ENCODE measurements at places on chromosomes 5 and 9.

GRCh38 chr5:14463629-14464028, 118.0 kb upstream of the OTULINL start:
- DNase-seq, result no peak

- DNase-seq, result no peak
Observed at GRCh38 chr5:35198686-35199085, 31.6 kb downstream of the PRLR start.

DNA sequence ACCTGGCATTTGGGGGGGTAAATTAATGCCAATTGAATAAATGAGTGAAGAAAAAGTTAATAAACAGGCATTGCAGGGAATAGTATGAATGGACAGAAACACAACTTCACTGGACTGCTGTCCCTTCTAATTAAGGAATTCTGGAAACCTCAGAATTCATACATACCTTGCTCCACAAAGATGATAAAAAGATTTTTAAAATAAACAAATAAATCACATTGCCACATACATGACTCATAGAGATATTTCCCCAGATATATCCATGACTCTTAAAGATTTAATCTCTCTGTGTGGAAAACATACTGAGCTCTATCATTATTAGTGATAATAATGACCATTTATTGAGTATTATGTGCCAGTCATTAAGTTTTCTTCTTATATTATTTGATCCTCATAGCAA, 469.0 kb upstream of the MEF2C start:
- no peak for DNase-seq

DNA sequence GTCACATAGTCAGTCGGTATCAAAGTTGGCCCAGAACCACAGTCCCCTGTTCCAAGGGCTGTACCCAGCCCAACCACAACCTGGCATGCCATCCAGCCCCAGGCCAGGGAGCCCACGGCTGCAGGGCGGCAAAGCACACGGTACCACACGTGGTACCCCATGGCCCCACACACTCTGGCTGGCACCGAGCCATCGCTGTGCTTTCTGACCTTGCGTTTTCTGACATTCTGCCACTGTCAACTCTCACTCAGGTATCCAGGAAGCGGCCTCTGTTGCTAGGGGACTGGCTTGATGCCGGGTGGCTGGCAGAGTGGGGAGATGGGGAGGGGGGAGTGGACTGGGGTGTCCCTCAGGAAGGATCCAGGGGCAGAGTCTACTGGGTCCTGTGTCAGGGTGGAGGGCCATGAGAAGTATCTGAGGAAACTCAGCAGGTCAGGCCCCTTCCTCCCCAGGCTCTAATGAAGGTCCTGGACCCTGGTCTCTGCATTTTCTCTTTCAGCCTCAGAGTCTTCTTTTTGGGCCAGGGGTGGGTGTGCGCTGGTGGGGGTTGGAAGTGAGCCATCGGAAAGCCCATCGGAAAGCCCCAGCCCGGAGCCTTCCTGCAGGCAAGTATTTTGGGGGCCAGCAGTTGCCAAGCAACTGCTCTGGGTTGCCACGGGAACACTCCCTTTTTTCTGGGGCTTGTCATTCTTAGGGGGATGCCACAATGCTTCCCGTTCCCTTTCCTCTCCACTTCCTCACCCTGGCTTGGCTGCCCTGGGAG, 21.0 kb upstream of the RALGDS start:
- DNase-seq, result peak; percentile 64

GRCh38 chr5:155275222-155275621, 261.7 kb downstream of the KIF4B start:
- DNase-seq, result no peak

DNA sequence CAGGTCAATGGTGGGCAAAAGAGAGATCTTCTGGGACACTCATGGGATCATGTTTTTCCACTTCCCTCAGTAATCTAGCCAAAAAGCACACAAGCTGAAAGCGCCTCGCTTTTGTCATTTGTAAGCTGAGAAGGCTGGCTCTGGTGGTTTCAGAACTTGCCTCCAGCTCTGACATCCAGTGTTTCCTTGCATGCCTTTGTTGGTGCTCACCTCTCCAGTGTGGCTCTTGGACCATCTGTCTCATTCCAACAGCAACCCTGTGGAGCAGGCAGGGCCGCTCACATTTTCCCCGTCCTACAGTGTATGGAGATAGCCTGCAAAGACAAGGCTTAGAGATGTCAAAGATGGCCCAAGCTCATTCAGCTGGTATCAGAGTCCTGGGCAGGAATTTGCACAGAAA, 160.8 kb upstream of the KLF4 start:
- DNase-seq, result no peak

GRCh38 chr5:57338068-57338867, 144.3 kb downstream of the ACTBL2 start:
- no peak for DNase-seq

DNA sequence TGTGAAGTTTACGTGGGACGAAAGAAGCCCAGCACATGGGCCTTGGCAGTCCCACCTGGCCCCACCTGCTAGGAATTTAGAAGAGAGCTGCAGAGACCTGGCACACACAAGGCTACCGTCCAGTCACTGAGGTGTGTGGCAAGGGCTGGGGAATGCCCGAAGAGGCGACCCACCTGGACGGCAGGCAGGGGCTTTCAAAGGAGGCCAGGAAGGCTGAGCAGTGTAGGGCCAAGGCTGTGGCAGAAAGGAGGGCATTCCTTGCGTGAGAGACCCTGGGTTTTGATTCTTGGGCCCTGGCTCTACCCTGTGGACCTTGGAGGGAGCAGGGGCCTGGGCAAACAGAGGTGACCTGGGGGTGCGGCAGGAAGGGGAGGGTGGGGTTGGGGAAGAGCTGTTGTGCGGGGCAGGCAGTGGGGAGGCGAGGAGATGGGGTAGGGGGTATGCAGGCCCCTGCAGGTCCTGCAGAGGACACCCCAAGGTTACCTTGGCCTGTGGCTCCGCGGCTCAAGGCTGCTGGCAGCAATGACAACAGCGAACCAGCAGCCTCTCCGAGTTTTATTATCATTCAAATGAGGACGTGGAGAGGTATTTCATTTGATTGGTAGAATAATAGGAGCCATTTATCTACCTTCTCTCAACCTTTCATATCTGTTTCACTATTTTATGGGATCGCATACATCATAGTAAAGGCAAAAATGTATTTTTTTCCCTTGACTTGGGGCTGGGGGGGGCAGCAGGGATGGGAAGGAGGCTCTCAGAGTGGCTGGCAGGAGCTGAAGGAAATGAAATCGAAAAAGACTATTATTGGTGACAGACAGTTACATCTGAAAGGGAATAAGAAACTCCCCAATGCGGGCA, 24.8 kb downstream of the TSPAN17 start:
- DNase-seq, result no peak

DNA sequence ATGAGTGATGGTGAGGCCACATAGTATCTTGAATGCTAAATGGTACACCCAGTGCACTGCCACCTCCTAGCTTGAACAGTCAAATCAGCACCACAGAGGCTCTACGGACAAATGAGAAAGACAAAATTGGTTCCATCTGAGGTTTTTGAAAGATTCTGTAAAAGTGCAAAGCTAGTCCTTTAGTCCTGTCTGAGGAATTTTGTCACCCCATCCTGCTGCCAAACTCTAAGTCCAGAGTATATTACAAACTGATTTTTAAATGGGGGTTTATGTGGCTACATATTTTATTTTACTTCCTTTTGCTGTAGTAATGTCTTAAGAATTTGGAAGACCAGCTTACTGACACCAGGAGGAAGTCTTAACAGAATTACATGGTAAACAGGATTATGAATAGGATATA, 7.7 kb downstream of the FREM1 start:
- no peak for DNase-seq

DNA sequence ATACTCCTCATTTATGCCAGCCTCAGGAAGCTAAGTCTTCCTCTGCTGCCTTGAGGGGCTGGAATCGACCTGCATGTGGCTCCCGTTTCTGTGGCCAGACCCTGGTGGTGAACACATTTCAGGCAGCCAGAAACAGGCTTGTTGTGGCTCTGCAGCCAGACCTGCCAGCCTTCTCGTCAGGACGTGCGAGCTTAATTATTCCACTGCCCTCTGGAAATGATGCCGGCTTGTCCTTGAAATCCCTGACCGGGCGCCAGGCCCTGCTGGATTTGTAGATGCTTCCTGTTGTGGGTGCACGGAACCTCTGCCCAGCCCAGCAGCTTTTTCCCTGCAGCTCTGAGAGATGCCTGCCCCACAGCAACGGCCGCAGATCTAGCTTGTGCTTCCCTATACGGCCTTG, 41.6 kb downstream of the PDZD2 start:
- no peak for DNase-seq

GRCh38 chr9:113808391-113809358, 67.4 kb upstream of the ZNF618 start:
- DNase-seq, result no peak

DNA sequence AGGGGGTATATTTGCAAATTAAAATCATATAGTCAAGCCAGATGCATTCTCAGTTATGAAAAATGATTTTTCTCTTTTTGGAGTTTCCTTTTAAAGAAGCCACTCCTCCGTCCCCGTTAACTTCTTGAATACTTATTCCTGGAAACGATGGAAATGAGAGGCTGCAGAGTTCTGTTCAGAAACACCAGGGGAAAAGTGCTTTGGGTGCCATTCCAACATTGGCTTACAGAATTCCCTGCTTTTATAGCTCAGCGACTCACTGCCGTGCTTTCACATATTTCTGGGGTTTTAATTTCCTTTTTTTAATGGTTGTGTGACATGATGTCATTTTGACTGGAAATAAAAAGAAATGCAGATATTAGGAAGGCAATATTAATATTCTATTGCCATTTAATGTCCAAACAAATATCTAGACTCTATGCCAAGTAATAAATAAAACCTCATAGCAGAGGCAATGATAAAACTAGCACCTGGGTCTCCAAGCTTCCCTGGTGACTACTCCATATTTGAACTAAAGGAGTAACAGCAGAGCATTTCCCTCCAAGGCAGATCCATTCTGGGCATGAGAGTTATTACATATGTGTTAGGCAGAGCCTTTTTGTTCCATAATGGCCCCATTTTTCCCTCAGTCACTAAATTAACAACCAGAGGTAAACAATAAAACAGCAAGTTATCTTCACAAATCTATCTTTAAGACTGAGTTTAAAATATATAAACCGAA, 363.4 kb downstream of the EBF1 start:
- DNase-seq, result no peak

DNA sequence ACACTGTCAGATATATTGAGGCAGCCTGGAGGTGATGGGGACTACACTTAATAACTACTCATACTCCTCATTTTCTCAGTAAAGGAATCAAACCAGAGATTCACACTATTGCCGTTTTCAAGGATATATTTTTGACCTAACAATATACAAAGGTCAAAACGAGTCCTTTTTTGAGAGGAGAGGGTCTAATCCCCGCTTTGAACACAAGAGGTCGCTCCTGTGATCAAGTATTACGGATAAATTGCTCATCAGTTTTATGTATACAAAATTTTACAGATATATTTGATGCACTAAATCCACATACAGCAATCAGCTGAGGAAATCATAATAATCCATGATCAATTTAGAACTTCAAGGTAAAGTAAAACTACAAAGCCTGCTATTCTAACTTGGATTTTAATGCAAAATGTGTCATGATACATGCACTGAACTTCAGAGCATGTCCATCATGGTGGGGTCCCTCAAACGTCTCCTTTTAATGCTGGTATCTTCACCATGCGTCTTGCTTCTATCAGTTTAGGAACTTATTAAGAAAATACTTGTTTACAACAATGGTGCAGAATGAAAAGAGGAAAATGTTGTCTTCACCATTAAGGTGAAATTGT, 2.5 kb upstream of the ISL1 start:
- no peak for DNase-seq

GRCh38 chr9:100869326-100869725, 159.2 kb upstream of the PLPPR1 start:
- DNase-seq, result no peak

- DNase-seq, result no peak
Observed at GRCh38 chr5:61991866-61992265, 314.1 kb upstream of the KIF2A start.
